ENCODE measurements at places on chromosomes 5 and 9.
A peak's percentile ranks its signal among the peaks of the same experiment; 100 is the strongest.

DNA sequence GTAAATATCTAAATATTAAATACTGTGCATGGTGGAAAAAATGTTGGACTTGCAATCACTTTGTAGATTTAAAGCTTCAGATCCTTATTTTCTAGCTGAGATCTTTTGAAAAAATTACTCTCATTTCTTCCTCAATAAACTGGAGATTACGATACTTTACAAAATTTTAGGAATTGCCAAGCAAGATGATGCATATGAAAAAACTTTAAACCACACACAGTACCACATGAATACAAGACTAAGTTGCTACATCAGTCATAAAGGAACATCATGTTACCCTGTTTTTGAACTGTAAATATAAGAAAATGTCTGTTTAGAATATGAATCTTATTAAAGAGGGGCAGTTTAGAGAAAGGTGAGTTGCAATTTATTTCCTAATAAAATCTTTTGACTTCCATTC lies 703.6 kb upstream of the NUDT12 start:
- no peak for DNase-seq

DNA sequence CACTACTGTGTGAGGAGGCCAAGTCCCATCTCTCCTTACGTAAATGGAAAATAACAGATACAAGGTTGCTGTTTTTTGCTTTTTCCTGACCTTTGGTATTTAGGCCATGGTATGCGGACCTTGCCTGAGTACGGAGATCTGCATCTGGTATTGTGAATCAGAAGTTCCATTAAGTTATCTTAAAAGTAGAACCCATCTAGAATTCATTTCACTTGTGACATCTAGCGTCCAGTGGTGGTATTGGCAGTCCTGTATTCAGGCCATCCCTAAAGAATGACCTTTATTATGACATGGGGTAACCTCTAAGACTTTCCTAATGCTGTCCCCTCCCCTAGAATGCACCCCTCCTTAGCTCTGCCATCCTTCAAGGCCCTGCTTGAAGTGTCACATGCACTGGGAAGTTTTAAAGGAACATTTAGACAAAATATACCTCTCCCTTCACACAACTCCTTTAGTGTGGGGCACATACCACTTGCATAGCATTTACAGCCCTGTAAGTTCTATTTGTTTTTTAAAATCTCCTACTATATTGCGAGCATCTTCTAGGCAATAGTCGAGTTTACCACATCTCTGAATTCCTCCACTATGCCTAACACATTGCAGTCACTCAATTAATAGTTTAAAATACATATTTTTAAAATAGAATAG lies 1.9 kb upstream of the SPDL1 start:
- peak; percentile 20 for DNase-seq

DNA sequence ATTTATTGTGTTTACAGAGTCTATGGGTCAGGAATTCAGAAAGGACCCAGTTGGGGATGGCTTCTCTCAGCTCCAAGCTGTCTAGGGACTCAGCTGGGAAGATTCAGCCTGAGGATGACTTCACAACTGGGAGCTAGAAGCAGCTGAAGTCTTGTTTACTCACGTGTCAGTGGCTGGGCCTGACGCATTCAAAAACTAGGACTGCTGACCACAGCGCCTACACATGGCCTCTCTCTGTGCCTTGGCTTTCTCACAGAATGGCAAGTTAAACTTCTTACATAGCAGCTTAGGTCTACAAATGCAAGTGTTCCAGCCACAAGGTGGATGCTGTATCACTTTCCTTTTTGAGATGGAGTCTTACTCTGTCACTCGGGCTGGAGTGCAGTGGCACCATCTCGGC lies 16.3 kb upstream of the PPP2CA start:
- no peak for DNase-seq

GRCh38 chr5:96199713-96200183 lies 233.3 kb downstream of the PCSK1 start:
- no peak for DNase-seq

DNA sequence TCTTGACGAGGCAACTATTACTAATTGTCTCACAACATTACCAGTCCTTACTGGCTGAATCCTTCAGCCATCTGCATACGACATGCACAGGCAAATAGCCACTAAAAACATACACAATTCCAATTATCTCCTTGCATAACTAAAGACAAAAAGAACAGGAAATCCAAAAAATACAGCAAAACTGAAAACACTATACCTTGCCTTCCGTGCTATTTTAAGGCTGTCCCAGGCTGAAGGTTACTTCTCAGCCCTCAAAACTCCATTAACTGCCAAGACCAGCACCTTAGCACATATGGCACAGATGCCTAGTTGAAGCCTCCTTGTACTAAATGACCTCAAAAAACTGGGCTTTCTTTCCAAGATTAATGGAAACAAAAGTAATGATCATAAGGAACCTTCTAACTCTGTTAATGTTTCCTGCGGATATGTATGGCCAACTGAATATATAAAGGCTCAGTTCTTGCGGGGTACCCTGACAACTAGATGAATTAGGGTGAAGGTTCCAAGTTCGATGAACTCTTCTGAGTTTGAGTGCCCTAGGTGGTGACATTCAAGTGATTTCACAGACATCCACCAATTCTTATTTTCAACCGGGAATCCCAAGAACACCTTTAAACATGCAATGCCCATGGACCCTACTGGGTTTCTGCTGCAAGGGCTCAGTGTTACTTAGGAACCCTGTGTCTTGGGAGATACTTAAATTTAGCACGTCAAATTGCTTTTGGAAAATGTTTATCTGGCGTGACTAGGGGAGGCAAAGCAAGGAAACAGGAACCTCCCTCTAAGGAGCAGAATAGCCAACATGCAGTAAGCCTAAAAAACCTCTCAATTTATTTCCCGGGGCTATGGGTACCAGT lies 455.3 kb downstream of the RAB3C start:
- no peak for DNase-seq

DNA sequence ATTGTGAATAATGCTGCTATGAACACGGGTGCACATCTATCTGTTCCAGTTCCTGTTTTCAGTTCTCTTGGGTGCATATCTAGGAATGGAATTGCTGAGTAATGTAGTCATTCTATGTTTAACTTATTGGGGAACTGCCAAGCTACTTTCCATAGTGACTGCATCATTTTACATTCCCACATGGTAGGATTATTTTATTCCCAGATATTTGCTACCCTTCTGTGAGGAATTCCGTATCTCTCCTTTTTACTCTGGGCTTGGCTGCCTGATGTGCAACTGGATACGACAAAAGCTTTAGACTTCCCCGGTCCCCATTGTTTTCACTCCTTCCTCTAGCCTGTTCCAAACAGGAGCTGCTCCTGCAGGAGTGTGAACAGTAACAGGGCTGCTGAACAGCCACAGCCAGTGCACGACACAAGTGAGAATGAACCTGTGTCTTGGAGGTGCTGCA lies 7.2 kb downstream of the TAS2R1 start:
- DNase-seq = no peak

DNA sequence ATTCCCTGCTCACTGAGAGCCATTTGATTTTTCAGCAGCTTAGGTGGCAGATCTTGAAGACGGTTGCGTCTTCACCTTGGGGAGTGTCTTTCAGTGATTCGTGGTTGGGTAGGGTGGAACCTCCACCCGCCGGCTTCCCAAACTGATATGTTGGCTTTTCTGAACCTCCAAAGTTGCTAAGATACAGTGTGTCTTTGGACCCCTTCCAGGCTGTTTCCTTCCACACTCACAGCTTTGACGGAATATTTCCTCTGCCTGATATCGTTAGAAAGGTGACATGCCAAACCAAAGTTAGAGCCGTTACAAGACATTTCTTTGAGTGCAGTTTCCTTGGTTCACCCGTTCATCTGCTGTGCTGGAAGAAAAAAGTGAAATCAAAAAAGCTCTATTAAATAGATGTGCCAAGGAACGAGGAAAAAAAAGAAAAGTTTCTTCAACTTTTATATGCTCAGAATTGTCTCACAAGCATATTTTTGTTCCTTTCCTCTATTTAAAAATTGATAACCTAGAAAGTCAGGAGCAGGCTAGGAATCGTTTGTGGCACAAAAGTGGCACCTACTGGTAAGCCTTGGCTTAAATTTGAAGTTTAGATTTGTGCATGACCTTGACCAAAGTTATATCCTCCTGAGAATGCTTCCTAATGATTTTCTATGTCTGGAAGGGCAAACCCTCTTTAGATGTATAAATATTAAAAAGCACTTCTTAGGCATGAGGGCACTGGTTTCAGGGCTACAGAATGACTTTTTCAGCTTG lies 270.7 kb upstream of the WWC1 start:
- DNase-seq = no peak

- DNase-seq = no peak
Measured at GRCh38 chr5:140005145-140005591, 37.9 kb downstream of the NRG2 start.

- no peak for DNase-seq
Measured at GRCh38 chr5:42655982-42656650, 100.5 kb upstream of the CCDC152 start.

DNA sequence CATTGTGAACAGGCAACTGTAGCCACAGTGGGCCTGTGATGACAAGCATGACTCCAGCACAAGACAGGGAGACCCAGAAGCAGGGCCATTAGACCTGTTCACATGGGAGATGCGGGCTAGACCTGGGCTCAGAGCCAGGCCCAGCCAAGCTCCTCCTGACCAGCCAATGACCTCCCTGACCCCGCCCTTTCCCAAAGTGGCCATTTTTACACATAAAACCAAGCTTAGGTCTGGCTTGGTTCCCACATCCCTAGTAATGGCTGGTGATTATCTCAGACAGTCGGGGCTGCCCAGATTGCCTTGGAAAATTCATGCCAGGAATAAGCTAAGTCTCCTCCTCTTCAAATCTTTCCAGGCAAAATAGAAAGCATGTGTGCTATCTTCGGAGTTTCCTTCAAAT lies 94.1 kb downstream of the FRMD3 start:
- DNase-seq = no peak

GRCh38 chr5:151274666-151275065 lies 21.7 kb downstream of the GM2A start:
- no peak for DNase-seq

DNA sequence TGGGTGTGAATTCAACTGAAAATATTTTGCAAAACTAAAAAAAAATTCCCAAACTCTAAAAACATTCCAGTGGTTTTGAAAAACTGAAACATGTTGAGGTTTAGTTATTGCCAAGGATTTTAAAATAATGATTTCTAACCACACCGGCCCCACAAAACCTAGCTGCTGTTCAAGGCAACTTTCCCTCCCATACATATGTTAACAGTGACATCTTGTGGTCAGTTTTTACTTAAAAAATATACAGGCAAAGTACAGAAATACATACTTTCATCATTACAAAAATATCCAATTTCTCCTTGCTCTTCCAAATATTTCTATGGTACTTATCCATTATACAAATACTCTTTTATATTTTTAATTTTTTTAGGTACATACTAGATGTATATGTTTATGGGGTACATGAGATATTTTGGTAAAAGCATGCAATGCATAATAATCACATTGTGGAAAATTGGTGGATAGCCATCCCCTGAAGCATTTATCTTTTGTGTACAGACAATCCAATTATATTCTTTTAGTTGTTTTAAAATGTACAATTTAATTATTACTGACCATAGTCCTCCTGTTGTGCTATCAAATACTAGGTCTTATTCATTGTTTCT lies 34.4 kb upstream of the MRPS30 start:
- DNase-seq = peak; percentile 44

- DNase-seq = no peak
Measured at GRCh38 chr5:139282197-139282557, 11.4 kb upstream of the MATR3 start.

DNA sequence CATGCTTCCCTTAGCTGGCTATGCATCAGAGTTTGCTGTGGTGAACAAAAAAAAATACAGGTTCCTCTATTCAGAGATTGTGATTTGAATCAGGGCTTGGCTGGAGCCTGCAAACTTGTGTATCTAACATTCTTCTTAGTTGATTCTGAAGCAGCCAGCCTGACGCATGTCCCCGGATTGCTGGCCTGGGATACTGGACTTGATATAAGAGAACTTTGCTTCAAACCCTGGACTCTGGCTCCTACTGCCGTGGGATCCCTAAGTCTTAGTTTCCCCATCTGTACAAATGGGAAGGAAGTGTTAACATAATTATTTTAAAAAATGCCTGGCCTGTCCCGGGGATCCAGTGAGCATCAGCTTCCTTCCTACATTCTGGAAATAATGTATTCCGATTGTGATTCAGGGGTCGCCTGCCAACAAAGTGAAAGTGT lies 292.8 kb downstream of the ARHGEF28 start:
- DNase-seq = no peak

DNA sequence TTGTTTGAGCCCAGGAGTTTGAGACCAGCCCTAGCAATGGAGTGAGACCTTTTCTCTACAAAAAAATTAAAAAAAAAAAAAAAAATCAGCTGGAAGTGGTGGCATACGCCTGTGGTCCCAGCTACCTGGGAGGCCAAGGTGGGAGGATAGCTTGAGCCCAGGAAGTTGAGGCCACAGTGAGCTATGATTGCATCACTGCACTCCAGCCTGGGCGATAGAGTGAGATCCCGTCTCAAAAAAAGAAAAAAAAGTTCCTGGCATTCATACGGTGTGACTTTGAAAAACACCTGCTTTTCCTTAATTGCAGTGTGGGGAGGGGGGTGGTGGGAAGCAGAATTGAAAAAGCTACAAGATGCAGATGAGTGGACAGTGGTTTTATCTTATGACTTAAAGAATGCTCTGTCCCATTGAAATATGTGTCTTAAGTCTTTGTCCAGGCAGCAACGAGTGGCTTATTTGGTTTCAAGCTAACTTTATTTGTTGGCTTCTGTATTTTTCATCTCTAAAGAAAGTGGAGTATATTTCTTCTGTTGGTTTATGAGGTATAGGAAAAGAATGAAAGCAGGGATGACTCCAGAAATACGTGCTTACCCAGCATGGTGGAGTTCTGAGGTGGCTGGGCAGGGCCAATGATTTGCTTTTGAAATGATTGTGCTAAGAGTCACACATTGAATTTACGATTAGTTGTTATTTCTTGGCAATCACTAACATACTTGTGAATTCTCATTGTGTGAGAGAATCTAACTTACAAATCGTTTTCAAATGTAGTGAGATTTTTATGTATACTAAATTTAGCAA lies 27.8 kb downstream of the ROPN1L start:
- no peak for DNase-seq

DNA sequence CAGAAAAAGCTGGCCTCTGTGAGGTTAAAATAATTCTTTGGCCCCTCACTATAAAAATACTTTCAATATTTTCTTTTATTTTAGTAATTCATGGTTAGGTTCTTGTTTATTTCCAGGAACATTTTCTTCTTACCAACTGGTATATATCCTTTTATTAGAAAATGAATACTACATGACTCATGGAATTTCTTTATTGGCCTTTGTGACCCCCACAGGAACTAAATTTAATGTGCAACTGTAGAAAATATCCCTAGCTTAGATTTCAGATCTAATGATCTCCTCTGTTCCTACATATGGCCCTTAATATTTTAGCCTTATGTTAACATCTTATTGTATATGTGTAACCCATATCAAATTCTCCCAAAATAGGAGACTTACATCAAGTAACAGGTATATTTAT lies 429.9 kb downstream of the NR2F1-AS1 start:
- no peak for DNase-seq

- DNase-seq = no peak
Measured at GRCh38 chr5:157187046-157187754, 6.6 kb downstream of the ITK start.

- no peak for DNase-seq
Measured at GRCh38 chr5:39604491-39604890, 179.7 kb upstream of the DAB2 start.

- no peak for DNase-seq
Measured at GRCh38 chr5:87729781-87730180, 317.1 kb upstream of the CCNH start.

All from NCI-H1930 (cell line).